ENCODE measurements at places on chromosomes 13 and 19.

DNA sequence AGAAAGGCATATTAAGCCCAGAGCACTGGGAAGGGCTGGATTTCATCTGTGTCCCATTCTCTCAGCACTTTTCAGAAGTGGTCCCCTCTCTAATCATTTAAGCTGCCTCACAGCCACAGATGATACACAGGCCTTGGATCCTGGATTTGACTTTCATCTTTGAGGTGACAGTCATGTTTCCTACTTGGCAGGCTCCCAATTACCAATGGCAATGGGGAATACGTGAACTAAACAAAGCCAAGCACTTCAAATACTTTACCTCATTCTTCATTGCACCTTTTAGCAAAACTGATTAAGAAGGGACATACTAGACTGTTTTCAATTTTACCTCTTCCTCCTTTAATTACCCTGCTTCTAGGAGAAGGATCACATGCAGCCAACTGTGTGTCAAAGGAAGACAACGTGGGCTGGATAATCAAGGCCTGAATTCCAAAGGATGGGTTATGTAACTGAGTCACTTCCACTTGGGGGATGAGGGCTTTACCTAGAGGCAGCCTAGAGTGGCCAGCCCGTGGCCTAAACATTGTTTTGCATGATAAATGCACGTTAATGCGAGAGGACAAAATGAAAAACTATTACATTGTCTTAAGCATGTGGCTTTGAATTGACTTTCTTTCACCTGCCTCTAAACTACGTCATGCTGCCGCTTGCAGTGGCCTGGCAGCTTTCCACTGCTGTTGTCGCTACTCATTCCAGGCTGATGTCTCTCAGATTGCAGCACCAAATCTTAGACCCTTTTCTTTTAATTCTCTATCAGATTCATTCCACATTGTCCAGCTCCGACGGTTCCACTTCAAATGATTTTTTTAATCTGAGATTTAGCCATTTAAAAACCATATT, 95.0 kb downstream of the KCTD12 start:
- DNase-seq: no peak

- DNase-seq: no peak
Observed at GRCh38 chr19:37127999-37128820, 44.3 kb downstream of the ZNF585A start.

- no peak for DNase-seq
Observed at GRCh38 chr13:23321535-23322241, 111.8 kb downstream of the SACS start.

DNA sequence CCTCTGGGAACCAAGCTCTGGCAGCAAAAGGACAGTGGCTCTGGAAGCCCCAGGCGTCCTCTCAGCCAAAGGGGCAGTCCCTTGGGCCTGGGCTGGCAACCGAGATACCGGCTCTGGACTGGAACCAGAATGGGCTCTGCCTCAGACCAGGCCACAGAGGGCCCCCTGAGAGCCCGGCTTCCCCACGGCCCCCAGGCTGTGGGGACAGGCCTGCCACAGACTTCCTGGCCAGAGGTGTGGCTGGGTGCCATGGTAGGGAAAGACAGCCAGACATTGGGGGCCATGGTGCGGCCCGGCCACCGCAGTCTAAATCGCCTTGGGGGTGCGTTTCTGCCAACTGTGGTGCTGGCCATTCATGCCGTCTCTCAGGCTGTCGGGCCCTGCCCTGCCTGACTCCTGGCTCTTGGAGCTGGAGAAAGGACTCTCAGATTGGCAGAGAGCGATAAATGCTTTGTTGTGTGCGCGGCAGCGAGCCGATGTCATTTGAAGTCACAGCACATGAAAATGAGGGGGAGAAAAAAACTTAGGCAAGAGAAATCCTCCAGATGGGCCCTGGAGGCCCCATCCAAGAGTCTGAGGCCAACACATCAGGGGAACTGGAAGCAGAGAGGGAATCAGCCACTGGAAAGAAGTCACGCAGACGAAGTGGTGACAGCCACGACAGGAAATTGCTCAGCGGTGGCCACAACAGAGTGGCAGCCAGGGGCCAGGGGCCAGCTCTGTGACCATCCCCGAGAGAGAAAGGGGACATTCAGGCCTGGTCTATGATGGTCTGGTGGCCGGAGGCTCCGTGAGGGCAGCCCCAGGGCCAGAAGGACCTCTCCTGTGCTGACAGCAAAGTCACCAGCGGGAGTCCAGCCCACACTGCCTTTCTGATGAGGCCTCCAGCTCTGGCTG, 26.5 kb downstream of the SH3GL1 start:
- no peak for DNase-seq

- DNase-seq: no peak
Observed at GRCh38 chr19:18000480-18000914, 7.5 kb upstream of the ARRDC2 start.

GRCh38 chr13:113552079-113552478, 32.5 kb upstream of the TFDP1 start:
- DNase-seq: no peak

DNA sequence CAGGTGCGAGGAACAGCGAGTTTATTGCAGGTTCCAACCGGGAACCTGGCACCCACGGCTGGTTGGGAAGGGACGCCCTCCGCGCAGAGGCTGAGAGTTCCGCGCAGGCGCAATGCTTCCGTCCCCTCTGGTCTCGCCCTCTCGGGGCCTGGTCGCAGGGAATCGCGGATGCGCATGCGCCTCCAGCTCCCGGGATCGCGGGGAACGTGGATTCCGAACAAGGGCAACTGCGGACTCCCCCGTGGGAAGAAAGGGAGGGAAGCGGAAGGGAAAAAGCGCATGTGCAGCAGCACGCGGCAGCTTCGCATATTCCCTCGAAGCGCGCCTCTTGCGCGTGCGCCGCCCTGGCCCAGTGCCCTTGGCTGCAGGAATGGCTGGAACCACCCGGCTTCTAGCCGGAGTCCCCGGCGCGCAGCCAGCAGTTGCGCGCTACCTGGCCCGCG, 1.1 kb downstream of the TSSK6 start:
- no peak for DNase-seq

GRCh38 chr13:103331924-103332323, 265.7 kb upstream of the SLC10A2 start:
- no peak for DNase-seq

DNA sequence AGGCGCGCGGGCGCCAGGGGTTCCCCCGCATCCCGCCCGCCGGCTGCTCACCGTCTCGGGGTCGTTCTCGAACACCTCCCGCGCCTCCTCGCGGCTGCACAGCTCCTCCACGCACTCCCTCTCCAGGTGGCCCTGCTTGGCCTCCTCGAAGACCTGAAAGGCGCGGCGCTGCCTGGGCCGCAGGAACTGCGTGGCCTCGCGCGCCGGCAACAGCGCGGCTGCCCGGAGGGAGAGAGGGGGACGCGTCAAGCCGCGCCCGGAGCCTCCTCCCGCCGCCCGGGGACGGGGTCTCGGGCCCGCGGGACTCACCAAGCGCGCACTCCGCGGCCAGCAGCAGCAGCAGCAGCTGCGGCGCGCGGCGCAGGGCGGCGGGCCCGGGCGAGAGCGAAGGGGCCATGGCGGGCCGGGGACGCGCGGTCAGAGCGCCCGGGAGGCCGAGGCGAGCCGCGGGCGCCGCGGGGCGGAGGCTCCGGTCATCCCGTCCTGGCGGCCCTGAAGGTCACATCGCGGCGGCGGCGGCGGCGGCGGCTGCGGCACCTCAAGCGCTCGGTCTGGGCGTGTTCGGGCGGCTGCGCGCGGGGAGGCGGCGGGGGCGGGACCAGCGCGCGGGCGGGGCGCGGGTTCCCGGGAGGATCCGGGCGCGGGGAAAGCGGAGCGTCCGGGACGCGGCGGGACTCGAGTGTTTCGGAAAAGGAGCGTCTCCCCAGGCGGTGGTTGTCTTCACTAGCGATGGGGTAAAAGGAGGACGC, at the start of gene GAS6:
Gene GAS6 (minus strand): TSS at position 553 of the 749 bp plus-strand sequence. CDS start 156 bp downstream, at position 397.
- DNase-seq: no peak

DNA sequence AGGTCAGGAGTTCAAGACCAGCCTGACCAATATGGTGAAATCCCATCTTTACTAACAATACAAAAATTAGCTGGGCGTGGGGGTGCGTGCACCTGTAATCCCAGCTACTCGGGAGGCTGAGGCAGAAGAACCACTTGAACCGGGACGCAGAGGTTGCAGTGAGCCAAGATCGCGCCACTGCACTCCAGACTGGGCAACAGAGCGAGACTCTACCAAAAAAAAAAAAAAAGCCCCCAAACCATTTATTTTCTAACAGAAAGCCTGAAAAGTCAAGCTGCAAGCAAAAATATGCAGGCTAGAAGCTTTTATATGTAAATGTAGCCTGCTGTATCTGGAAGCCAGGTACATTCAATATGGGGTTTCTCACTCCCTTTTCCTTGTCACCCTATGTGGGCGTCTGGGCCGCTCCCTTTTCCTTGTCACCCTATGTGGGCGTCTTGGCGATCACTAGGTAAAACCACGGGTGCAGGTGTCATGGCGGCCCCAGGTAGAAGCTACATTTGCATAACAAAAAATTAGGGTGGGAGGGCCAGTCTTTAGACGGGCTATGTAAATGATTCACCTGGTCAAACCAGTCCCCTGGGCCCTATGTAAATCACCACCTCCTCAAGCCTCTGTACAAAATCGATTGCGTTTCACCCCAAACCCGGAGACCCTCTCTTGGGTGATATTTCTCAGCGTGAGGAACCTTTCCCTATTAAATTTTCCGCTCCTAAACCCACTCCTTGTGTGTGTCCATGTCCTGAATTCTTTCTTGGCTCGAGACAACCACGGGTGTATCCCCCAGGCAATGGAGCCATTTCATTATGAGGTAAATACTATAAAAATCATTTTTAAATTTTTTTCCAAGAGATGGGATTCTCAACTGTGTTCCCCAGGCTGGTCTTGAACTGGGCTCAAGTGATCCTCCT, 2.1 kb downstream of the TRIM13 start:
- DNase-seq: no peak

- no peak for DNase-seq
Observed at GRCh38 chr13:105928901-105929300, 606.6 kb downstream of the EFNB2 start.

DNA sequence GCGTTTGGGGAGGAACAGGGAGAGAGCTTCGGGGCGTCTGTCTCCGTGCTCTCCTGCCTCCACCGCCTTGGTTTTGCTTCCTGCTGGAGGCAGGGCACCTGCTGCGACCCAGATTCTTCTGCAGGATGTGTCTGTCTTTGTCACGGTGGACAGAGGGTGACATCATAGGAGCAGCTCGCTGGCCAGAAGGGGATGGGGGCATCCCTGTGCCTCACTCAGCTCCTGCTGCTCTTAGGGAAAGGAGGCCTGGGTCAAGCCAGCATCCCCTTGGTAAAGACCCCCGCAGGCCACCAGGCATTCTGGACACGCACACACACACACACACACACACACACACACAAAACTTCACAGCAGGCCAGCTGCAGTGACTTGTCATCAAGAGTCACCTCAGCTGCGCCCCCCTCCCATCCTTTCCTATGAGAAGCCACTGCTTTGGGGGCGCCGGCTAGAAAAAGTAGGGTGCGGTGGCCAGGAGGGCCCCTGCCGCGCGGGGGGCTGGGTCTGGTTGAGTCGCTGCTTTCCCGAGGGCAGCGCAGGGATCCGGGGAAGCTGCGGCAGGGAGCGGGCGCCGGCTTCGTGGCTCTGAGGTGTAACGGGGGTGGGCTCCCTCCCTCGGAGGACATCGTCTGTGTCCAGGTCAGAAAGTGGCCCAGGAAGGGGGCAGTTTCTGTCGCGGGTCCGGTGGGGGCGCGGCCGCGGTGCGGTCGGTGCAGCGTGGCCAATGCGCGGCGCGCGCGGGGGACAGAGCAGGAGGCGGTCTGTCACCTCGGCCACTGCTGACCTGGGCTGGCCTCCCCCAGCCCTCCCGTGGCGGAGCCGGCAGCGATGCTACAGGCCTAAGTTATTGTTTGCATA, 15.8 kb upstream of the NPAS1 start:
- DNase-seq: no peak

- DNase-seq: no peak
Observed at GRCh38 chr13:55199134-55199533, 1941.6 kb upstream of the PRR20A start.

DNA sequence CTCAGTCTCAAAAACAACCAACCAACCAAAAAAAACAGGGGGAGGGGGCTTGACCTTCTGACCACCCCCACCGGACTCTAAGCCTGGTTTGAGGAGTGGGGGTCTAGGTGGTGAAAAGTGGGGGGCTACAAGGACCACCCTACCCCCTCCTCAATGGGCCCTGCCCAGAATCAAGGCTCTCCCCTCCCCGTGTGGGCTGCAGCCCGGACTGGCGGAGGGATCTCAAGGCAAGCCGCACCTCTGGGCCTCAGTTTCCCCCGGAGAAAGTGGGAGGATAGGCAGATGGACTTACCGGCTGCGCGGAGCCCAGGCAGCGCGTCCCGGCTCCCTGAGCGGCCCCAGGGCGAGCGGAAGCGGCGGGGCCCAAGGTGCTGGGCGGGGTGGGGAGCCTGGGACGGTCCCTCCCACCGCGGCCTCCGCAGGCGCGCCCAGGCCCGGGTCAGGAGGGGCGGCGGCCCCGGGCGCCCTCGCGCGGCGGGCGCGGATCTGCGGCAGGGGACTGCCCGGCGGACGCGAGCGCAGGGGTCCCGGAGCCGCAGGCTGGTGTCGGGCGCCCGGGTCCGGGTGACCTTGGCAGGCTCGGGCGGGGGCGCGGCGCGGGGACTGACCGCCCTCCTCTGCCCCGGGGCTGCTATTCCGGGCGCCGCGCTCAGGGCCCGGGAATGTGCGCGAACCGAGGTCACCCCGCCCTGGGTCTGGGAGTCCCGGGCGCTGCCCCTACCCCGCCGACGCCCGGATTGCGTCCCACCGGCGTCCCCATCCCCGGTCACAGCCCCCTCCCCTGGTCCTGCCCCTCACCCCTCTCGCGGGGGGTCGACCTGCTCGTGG, at the start of gene ADAMTSL5:
Gene ADAMTSL5 (minus strand): TSS at position 349 of the 828 bp plus-strand sequence. CDS start 2,076 bp downstream, outside the sequence.
- DNase-seq: no peak

DNA sequence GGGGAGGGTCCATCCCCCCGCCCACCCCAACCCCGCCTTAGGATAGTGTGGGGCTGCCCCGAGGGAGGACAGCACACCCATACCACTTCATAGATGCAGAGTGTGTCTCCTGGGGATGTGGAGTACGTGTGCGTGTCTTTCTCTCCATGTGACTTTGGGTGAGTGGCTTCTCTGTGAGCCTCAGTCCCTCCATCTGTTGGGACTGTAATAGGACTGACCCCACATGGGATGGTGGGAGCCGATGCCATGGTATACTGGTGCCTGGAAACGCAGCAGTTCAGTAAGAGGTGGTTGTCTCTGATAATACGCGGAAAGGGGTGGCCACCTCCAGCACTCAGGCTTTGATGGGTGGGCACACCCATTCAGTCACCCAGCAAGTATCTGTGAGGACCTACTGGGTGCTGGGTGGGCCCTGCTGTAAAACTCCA, 816 bp upstream of the PRKD2 start:
- no peak for DNase-seq

DNA sequence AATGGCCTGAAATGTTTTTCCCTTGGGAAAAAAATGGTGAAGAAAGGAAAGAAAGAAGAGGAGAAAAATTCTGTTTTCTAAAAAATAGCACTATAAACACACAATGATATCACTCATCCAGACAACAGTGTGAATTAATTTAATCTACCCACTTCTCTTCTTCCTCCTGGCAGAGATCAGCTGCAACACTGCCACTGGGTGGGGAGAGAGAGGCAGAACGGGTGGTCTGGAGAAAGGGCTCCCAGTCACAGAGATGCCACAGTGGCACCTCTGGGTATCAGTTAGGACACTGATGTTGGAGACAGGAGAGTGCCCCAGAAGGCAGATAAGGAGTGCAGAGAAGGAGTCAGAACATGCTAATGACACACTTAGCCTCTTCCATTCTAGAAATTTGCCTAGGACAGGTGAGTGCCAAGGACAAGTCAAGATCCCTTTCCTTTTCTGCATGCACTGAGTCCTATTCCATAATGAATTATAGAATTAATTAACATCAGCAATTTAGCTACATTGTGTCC, 168.6 kb downstream of the SUCLA2 start:
- DNase-seq: no peak

- DNase-seq: no peak
Observed at GRCh38 chr13:100544866-100545683, 43.5 kb downstream of the GGACT start.

GRCh38 chr13:70884196-70884595, 775.9 kb upstream of the KLHL1 start:
- no peak for DNase-seq

All from CMK (cell line).